ENCODE measurements at places on chromosomes 1 and 21. TPM values are rescaled to one million over a fixed set of nuclear protein-coding genes. Genes with fewer than 3 reads are reported as not detected.

Gene SLFNL1
- total RNA-seq = 0.41 TPM

Gene LCE1F
- total RNA-seq = not detected

- no peak for DNase-seq
These were observed 359.8 kb upstream of the KAZN start for GRCh38 chr1:14238472-14239307.

DNA sequence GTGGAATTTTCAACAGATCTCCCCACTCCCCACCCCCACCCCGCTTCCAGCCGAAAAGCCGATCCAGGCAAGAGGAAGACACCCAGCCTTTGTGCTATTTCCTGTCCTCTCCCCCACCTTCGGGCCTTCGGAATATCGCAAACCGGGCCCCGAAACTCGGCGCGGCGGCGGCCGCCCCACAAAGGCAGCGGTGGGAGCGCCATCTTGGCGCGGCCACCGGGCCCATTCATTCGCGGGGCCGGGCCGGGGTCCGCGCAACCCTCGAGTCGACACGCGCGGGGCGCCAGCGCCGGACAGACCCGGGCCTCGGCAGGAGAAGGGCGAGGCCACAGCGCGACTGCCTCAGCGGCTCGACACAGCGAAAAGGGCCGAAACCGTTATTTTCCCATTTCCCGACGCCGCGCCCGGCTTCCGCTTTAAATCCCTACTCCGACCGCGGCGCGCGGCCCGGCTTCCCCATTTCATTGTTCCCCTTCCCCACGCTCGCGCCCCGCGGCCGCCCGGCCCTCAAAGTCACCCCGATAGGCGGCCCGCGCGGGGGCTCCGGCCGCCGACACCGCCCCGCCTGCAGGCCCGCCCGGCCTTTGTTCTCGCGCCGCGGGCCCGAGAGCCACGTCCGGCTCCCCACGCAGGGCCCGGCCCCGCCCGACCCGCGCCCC lies 911 bp downstream of the GNB1 start:
- no peak for DNase-seq

- no peak for DNase-seq
These were observed 889 bp downstream of the CLEC20A start for GRCh38 chr1:178495741-178496409.

Gene RAB3B
- 35.9 TPM for total RNA-seq

GRCh38 chr1:113129529-113130185 lies 56.7 kb downstream of the LRIG2 start:
- DNase-seq = no peak

DNA sequence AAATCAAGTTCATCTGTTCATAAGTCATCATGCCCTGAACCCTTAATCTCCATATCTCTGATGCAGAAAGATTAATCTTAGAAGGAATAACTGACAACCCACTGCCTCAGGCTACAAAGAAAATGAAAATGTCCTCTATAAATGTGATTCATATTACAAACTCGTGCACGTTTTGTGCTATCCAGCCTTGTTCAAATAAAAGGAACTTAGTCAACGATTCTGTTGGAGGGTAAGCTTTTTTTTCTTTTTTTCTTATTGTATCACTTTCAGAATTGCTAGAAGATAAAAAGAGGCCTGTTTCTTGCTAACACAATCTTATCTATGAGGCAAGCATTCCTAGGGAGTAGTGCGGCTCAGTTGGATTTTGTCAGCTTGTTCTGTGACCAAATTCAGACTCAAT lies 228.4 kb downstream of the TM2D1 start:
- DNase-seq = no peak

Gene FAM229A
- total RNA-seq = 3.4 TPM

Gene RGS4
- 20.8 TPM for total RNA-seq

GRCh38 chr21:42758721-42759593 lies 105.5 kb downstream of the PDE9A start:
- no peak for DNase-seq

GRCh38 chr1:107175102-107175909 lies 34.5 kb downstream of the NTNG1 start:
- DNase-seq = no peak

- peak; percentile 98 for DNase-seq
These were observed 92.1 kb upstream of the POU3F1 start for GRCh38 chr1:38138498-38139233.

DNA sequence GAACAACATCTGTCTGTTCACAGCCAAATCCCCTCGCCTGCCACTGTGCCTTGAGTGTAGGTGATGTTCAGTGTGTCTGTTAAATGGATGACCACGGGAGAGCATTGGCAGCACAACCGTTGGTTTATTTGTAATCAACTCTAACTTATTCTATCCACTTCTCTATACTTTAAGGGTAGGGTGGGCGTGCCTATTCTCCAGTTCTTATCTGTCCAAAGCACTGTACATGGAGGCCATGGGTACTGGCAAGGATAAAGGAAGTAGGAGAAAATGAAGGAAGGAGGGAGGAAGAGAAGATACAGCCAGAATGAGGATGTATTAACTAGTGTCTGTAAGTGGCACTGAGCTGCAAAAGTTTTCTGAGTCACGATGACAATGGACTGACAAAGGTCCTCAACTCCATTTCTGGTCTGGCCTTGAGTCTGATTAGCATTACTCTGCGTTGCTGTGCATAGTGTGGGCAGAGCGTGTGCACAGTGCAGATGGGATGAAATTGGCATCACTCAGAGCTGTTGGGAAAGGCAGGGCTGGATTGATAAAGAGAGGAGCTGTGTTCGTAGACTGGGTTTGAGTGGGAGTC lies 7.1 kb downstream of the RHOU start:
- no peak for DNase-seq

GRCh38 chr1:198499588-198499987 lies 40.9 kb downstream of the ATP6V1G3 start:
- no peak for DNase-seq

- no peak for DNase-seq
These were observed 10.3 kb downstream of the SLC37A1 start for GRCh38 chr21:42523941-42524340.

Gene FAM72A
- total RNA-seq = 2.7 TPM

DNA sequence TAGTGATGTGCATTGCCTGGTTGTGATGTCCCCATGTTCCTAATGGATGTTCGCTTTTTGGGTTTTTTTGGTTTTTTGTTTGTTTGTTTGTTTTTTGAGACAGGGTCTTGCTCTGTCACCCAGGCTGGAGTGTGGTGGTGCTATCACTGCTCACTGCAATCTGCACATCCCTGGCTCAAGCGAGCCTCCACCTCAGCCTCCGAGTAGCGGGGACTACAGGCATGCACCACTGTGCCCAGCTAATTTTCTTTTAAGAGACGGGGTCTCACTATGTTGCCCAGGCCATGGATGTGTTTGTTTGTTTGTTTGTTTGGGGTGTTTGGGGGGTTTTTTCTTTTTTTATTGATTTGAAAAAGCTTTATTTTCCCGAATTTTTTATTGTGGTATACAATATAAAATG lies 2.1 kb downstream of the COL6A2 start:
- no peak for DNase-seq

Gene CYP4B1
- total RNA-seq = not detected

Gene KCNT2
- total RNA-seq = 1.2 TPM

GRCh38 chr1:14697353-14697752 lies 98.9 kb downstream of the KAZN start:
- no peak for DNase-seq

Gene F5
- not detected for total RNA-seq

- no peak for DNase-seq
These were observed 259.7 kb upstream of the VAMP3 start for GRCh38 chr1:7511381-7511780.

DNA sequence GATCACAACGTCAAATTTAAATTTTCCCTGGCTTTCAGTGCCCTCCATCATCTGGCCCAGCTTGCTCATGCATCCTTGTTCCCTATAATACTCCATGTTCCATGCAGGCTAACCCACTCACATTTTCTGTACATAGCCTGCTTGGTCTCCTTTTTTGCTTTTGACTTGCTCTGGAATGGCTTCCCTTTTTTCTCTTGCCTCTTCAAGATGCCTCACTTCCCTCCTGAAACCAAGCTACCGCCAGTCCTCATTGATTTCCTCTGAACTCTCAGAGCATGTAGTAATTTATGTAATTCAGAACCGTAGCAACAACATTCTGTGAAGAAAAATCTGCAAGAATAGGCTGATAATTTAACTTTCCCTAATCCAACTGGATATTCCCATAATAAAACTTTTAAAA lies 10.3 kb downstream of the CAP1 start:
- DNase-seq = no peak

- DNase-seq = no peak
These were observed 65.9 kb upstream of the PLPPR4 start for GRCh38 chr1:99198393-99198792.

DNA sequence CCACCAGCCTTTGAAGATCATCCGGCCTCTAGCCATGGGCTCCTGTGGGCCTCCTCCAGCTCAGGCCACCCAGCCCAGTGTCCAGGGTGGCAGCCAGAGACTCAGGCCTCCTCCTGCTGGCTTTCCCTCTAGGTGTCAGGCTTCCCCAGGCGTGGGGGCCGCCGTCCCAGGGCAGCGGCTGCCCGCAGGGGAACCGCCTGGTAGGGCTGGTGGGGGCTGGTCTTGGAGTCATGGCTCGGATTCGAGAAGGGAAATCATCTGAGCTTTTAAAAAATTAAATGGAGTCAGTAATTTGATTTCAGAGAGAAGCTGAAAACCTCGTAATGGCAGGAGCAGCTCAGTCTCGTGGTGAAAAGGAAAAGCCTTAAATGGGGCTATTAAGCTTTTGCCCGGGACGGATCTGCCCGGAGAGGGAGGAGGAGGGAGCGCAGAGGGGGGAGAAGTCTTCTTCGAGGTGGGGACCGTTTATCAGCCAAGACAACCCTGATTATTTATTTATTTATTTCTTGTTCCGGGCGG lies 66.4 kb upstream of the TARDBP start:
- no peak for DNase-seq

Gene AJAP1
- 0.67 TPM for total RNA-seq

DNA sequence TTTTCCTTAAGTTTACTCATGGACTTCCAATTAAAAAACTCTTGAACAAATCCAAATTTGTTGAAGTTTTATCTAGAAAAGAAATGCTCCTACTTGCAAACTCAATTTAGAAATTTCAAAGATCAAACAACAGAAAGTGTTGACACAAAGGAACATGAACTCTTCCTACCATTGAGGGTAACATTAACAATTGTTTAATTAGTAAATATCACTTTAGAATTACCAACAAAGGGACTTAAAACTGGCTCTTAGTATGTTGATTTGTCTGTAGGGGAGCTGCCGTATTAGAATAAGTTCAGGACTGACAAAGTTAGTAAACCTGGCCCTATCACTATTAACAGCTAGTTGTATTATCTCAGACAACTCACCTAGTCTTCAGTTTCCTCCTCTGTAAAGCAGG lies 57.9 kb downstream of the CCDC18 start:
- DNase-seq = no peak

Gene AMPD1
- 0.07 TPM for total RNA-seq

DNA sequence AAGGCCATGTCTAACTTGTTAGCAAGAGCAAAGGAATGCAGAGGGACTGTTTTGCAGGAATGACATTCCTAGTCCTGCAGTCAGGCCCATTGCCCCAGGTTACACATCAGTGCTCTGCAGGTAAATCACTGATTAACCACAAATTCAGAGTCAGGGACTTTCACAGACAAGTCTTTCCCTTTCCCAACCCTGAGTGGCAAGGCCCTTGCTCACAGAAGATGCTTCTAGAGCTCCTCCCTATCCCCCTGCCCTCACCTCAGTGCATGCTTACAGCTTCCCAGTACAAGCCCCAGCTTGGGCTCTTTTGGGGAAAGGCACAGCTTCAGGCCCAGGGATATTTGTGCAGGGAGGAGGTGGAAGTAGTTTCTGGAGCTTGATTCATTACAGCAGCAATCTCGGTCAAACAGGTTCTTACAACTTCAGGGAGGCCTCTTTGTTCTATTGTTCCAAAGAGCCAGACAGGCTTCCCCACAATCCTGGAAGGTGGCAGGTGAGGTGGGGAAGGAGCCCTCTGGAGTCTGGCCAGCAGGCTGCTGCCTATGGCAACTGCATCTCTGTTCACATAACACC lies 53.9 kb downstream of the CASQ2 start:
- DNase-seq = peak; percentile 70

GRCh38 chr1:56850922-56851321 lies 3.7 kb upstream of the C8A start:
- DNase-seq = no peak

Gene RGSL1
- total RNA-seq = not detected

Gene PPCS
- total RNA-seq = 45.1 TPM

- DNase-seq = no peak
These were observed 88.1 kb upstream of the HNRNPU start for GRCh38 chr1:244952280-244952933.

DNA sequence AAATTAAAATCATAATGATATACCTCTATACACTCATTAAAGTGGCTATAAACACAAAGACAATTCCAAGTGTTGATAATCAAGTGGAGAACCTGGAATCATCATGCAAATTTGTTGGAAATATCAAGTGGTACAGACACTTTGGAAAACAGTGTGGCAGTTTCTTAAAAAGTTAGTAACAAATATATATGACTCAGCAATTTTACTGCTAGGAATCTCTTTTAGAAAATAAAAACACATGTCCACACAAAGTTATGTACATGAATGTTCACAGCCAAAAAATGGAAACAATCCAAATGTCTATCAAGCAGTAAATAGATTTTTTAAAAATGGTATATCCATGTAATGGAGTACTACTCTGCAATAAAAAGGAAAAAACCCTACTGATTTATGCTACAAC lies 375.6 kb downstream of the HLX start:
- no peak for DNase-seq

Gene C8A
- total RNA-seq = not detected

GRCh38 chr1:8679929-8680663 lies 137.3 kb downstream of the RERE start:
- DNase-seq = no peak

Gene GNPAT
- 55.7 TPM for total RNA-seq

Gene LRRC38
- total RNA-seq = 1.6 TPM

- peak; percentile 7 for DNase-seq
These were observed 82.4 kb downstream of the RAB3GAP2 start for GRCh38 chr1:220189750-220190347.

DNA sequence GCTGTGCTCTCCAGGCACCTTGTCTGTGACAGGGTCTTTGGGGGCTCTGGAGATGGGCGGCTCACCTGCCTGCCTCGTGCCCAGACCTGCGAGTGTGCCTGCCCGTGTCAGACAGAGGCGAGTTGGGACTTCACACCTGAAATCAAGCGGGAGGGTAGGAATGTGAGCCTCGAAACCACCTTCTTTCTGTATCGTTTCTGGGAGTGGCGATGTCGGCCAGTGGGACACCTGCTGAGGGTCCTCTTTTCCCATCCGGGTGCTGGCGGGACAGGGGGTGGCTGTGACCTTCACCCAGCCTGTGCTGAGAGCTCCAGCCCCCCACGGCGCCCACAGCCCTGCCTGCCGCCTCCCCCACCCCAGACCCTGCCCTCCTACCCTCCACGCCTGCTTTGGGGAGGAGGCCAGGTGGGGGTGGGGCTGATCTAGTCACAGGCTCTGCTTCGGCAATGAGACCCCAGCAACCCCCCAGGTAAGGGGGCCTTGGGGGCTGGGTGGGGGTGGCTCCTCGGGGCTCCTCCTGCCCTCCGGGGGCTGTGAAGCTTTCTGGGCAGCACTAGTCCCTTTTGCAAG lies 15.6 kb upstream of the FAAP20 start:
- DNase-seq = no peak

DNA sequence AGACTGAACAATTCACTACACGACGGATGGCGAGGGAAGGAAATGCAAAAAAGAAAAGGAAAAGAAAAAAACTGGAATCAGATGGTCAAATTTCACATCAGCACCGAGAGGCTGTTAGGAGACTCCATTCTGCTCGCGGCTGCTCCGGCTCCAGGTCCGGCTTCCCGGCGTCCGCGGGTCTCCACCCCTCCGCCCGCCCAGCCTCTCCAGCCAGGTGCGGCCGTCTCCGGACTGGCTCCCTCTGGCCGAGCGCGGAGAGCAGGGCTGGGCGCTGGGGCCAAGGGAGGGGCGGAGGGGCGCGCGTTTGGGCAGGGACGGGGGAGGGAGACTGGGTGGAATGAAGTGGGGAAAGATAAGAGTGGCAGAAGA lies 332 bp downstream of the KCNJ6 start:
- no peak for DNase-seq

All from kidney epithelial cell (primary cell).